ENCODE measurements at places on chromosomes 12 and 14.

DNA sequence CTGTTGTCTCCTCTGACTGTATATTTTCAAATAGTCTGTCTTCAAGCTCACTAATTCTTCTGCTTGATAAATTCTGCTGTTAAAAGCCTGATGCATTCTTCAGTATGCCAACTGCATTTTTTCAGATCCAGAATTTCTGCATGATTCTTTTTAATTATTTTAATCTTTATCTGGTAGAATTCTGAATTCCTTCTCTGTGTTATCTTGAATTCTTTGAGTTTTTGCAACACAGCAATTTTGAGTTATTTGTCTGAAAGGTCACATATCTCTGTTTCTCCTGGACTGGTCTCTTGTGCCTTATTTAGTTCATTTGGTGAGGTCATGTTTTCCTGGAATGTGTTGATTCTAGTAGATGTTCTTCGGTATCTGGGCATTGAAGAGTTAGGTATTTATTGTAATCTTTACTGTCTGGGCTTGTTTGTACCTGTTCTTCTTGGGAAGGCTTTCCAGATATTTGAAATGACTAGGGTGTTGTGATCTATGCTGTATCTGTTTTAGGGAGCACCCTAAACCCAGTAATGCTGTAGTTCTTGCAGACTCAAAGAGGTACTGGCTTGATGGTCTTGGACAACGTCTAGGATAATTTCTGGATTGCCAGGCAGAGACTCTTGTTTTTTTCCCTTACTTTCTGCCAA is 193.8 kb upstream of the NPAS3 start:
- DNase-seq, result no peak

DNA sequence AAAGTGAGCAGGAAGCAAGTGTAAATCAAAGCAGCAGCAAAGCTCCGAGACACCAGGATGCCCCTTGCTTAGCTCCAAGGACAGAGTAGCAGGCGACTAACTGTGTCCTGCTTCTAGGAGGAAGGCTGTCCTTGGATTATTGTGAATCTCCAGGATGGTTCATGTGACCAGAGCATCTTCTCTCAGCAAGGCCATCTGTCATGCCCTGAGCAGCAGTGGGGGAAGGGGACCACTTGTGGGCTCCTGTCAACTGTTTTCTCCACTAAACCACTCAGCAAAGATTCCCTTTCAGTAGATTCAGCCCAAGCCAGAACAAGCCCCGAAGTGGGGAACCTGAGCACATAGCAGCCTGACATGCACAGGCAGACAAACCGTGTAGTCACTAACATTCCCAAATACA is 19.4 kb downstream of the MAP3K9 start:
- DNase-seq, result no peak

DNA sequence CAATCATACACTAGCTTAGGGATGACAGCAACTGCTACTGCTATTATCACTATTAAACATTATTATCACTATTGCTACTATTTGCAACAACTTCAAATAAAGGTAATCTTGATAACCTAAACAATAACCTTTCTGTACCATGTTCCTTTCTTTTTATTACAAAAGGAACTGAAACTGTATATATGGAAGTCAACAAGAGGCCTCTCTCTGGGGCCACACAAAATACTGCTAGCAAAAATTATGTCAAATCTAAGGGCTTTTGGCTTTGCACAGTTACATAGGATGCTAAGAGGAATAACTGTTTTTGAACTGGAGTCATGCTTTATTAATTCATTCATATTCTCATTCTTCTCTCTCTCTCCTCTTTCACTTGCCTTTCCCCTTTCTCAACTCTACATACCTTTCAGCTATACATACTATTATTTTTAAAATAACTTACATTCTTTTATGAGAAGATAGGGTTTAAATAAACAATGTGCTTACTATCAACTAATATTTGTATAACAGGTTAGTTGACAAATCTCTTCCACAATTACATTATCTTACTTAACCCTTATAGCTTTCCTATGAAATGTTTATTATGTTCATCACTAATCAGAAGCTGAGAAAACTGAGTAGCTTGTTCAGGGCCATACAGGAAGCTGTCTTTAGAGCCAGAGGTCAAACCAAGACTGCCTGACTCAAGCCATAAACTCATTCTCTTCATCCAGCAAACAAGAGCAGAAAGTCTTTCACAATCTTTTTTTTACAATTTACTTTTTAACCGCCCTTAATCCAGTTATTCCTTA is 25.7 kb downstream of the SPTSSA start:
- DNase-seq, result no peak

DNA sequence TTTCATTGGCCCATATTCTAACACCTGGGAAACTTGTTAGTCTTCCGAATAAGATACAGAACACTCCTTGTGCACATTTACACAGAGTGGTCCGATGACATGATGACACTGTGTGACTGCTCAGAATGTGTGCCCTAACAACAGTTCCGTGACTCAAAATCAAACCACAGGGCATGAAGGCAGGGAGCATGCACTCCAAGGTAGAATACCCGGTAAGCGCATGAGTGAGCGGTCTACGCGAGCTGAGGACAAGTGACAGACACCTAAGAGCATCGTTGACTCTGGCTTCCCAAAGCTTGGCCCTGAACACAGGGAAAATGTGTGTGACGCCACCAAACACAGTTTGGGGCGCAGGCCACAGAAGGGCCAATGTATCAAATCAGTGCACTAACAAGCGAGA is 18.6 kb downstream of the CLIP1 start:
- DNase-seq, result no peak

GRCh38 chr12:79956896-79957295 is 22.0 kb upstream of the PPP1R12A start:
- no peak for DNase-seq

DNA sequence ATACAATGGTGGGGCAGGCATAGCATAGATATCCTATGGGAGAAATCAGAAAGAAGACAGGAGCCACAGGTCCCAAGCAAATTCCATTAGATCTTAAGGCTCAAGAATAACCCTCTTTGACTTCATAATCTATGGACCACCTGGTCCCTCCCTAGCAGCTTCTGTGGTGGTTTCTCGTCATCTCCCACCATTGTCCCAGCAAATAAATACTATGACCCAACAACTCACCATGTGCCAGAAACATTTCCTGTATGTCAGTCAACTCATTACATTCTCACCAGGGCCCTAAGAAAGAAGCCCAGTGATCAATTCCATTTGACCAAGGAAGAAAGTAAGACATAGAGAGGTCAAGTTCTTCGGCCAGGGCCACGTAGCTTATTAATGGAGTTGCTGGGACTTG is 646.2 kb downstream of the VRK1 start:
- no peak for DNase-seq

DNA sequence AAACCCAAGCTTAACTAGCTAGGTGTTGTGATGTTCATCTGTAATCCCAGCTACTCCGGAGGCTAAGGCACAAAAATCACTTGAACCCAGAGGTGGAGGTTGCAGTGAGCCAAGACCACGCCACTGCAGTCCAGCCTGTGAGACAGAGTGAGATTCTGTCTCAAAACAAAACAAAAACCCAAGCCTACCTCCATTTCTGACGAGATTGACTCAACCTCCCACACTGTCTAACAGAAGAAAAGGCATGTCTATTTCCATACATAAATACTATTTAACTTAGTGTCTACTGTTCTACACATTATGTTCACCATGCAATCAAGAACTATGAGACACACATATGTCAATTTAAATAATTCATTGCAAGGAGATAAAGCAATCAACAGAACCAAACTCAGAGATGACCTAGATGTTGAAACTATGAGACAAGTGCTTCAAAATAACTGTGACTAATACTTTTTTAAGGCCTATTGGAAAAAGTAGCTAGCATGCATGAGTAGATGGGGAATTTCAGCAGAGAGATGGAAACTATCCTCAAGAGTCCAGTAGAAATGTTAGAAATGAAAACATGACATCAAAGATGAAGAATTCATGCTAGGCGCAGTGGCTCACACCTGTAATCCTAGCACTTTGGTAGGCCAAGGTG is 75.9 kb upstream of the DHRS4 start:
- DNase-seq, result no peak

DNA sequence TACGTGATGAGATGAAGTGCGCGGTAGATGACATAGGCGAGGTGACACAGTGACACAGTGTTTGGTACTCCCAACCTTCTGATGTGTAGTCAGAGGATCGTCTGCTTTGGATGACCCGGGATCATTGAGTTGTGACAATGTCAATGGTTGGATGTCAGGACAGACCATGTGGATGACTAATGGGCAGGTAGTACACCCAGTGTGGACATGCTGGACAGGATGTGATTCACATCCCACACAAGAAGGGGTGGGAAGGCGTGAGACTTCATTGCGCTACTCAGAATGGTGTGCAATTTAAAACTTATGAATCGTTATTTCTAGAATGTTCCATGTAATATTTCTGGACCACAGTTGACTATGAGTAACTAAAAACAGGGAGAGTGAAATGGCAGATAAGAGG is 23.8 kb downstream of the MAP3K9 start:
- no peak for DNase-seq

DNA sequence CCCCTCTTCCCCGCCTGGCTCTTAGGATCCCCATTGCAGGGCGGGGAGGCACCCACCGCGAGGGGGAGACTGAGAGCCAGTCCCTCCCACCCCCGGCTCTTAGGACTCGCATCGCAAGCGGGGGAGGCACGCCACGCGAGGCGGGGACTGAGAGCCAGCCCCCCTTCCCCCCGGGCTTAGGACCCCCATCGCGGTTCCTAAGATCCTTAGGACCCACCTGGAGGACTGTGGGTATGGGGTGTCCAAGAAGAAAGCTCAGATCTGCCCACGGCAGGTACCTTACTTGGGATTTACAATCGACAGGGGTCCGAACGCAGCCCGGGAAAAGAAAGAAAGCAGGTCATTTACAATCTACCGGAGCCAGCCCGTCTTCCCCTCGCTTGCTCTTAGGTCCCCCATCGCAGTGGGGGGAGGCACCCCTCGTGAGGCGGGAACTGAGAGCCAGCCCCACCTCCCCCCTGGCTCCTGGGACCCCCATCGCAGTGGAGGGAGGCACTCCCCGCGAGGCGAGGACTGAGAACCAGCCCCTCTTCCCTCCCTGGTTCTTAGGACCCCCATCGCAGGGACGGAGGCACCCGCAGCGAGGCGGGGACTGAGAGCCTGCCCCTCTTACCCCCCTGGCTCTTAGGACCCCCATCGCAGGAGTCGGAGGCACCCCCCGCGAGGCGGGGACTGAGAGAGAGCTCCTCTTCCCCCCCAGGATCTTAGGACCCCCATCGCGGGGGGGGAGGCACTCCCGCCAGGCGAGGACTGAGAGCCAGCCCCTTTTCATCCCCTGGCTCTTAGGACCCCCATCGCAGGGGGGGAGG is 43.7 kb downstream of the DDX11 start:
- no peak for DNase-seq

- DNase-seq, result no peak
Observed at GRCh38 chr14:105503296-105503640, 12.2 kb downstream of the TEDC1 start.

- DNase-seq, result no peak
Observed at GRCh38 chr12:51419425-51420193, 5.0 kb upstream of the SLC4A8 start.
